ENCODE measurements at places on chromosomes 2 and 18.
A peak's percentile ranks its signal among the peaks of the same experiment; 100 is the strongest.

DNA sequence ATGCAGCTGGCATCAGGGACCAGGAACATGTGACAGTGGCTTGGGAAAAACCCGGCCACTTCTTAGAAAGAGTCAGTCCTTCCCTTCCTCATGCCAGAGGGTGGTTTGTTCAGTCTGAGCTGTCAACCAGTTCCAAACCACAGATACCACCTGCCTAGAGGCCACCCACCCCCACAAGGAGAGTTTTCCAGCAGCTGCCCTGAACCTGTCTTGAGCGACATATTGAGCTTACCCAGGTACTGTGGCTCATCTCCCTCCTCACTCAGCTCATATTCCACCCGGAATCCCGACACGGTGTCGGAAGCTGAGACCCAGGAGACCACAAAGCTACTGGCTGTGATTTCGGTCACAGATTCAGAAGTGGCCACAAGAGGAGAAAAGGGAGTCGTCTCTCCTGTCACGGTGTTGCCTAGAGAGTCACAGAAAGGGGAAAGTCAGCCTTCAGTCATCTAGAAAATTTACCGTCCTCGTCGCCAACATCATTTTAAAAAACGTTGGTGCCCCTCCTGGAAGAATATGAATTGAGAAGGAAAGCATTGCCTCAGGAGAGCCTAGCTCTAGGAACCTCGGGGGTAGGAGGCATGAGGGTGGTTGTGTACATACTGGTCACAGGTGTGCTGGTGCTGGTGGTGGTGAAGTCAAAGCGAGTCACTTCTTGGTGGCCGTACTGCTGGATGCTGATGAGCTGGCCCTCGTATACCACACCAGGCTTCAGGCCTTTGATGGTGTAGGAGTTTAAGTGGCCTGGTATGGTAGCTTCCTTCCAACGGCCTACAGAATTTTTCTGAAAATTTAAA, 26.3 kb downstream of the FN1 start:
- DNase-seq, result peak; percentile 72

- no peak for DNase-seq
Observed at GRCh38 chr2:58110765-58111164, 64.2 kb downstream of the VRK2 start.

DNA sequence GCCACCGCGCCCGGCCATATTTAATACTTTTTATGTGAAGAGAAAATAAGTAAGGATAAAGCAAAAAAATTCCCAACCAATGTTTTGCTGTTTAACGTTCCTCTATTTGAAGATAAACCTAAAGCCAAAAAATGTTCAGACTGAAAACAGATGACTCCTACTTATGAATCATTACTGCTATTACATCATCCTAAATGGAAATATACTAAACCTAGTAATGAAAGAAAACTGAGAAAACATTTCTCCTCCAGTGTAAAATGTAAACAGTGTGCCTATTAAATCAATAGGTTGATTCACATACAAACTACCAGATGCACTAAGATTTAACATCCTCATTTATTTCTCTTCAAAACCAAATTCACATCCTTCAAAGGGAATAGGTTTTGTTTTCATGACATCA, 43.5 kb downstream of the CWC22 start:
- no peak for DNase-seq

GRCh38 chr2:70939839-70940580, 4.3 kb downstream of the ATP6V1B1 start:
- no peak for DNase-seq

DNA sequence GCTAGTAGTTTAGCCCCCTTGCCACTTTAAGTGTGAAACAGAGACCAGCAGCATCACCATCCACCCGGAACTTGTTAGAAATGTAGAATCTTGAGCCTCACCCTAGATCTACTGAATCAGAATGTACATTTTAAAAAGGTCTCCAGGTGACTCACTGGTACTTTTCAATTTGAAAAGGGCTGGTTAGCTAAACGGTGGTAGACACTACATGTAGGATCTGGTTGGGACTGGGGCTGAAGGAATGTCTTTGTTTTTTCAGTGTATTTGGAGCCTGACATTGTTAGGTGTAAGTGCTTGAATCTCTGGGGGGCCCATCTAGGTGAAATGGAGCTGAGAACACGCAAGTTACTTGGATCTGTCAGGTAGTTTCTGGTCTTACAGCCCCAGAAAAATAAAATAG, 44.0 kb upstream of the XPO1 start:
- DNase-seq, result no peak

DNA sequence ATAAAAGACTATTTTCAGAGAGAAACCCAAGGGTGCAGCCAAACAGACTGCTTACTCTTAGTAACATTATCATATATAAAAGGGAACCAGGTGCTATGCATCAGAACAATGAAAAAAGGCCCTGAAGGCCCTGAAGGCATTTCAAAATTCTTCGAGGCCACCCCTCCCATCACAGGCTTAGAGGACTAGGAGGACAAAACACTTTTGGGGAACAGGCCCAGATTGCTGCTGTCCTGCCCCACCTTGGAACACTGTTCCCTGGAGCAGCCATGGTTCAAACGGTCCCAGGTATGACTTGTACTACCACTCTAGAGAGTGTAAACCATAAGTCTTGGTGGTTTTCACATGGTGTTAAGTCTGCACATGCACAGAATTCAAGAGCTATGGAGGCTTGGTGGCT, 2183.1 kb upstream of the CELF4 start:
- no peak for DNase-seq

GRCh38 chr2:229226382-229226781, 44.7 kb downstream of the PID1 start:
- DNase-seq, result no peak

- no peak for DNase-seq
Observed at GRCh38 chr2:220433131-220433530, 805.7 kb downstream of the SLC4A3 start.

- DNase-seq, result no peak
Observed at GRCh38 chr2:143680885-143681405, 551.7 kb downstream of the ARHGAP15 start.

DNA sequence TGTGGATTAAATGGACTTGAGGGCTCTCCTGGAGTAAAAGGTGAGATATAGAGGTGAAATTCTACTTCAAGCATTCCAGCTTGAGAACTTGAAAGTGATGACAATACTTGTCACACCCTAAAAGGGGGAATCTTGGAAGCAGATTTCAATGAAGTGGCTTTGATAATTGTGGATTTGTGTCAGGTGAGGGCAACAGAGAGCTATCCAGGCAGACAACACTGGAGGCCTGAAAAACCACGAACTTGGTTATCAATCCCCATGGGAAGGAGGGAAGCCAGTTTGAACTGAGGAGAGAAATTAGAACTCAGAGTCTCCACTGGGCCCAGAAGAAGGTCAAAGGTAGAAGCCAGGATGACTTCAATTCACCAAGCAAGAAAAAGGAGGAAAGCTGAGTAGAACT, 263.9 kb downstream of the FIGN start:
- DNase-seq, result no peak

DNA sequence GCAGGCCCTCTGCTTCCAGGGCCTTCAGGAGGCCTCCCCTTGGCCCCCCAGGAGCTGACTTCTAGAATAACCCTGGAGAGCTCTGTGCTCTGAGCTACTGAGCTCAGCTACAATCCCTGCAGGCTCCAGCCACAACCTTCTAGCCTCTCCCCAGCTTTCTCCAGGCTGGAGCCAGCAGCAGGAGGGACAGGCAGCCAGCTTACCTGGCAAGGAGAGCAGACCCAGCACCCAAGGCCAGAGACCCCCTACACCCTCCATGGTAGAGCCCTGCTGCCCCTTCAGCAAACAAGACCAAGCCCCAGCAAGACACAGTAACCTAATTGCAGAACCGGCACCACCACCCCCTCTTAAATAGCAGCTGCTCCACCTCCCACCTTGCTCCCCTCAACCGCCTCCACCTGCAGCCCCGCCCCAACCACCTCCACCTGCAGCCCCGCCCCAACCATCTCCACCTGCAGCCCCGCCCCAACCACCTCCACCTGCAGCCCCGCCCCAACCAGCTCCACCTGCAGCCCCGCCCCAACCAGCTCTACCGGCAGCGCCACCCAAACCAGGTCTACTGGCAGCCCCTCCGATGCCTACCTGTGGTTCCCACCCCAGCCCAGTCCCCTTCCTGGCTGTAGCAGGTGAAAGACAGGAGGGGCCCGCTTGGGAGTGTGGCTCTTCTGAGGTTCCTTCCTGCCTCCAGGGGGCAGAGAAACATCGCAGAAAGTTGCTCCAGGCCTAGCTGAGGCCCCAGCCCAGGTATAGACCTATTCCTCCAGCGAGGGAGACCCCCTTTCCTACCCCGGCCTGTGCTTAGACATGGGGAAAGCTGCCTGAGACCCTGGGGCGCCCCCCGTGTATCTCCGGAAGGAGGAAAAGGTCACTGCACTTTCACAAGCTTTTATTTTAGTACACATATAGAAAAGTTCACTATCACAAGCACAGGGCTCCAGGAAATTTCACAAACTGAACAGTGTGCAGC, at the start of gene ASTL:
Gene ASTL, minus strand, starts transcription at position 324 of the 967 bp plus-strand sequence. Its CDS starts 66 bp downstream, at position 258.
- DNase-seq, result peak; percentile 63

- DNase-seq, result no peak
Observed at GRCh38 chr18:58315041-58315440, 271.0 kb downstream of the NEDD4L start.

GRCh38 chr2:18603854-18604530, 14.6 kb upstream of the NT5C1B start:
- DNase-seq, result no peak

DNA sequence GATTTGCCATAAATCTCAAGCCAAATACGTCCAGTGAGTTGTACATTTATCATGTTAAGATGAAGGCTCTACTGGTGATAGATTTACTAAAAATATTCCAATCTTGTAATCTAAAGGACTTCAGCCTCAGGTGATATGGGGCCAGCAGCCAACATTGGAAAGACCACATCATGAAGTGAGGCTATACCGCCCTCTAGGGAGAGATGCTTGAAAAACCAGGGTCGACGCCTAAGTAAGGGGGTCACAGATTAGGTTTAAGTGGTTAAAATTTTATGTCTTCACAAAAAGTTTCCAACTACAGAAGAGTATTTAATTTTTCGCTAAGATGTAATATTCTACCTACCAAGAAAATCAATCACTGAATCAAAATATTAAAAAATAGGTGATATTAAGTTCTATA, 33.3 kb downstream of the DOCK10 start:
- peak; percentile 38 for DNase-seq

- no peak for DNase-seq
Observed at GRCh38 chr18:55406451-55406991, 181.5 kb downstream of the TCF4 start.

GRCh38 chr18:34742891-34743341, 32.8 kb downstream of the DTNA start:
- no peak for DNase-seq

GRCh38 chr2:153230977-153231376, 247.6 kb downstream of the RPRM start:
- no peak for DNase-seq

GRCh38 chr2:226446406-226447001, 353.1 kb downstream of the IRS1 start:
- no peak for DNase-seq

DNA sequence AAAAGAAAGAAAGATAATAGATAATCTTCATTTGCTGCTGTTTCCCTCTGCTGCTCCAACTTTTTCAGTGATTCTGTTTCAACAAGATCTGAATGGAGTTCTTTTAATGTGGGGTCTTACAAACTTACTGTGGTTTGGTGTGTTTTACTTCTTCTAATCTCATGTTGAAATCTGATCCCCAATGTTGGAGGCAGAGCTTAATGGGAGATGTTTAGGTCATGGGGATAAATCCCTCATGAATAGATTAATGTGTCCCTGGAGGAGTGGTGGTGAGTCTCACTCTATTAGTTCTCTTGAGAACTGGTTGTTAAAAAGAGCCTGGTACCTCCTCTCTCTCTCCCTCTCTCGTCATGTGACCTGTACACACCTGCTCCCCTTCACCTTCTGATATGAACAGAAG, 442.4 kb downstream of the EPHA4 start:
- no peak for DNase-seq

- no peak for DNase-seq
Observed at GRCh38 chr18:61854578-61855448, 38.0 kb downstream of the RNF152 start.

- no peak for DNase-seq
Observed at GRCh38 chr2:26432859-26433258, 31.1 kb downstream of the DRC1 start.

DNA sequence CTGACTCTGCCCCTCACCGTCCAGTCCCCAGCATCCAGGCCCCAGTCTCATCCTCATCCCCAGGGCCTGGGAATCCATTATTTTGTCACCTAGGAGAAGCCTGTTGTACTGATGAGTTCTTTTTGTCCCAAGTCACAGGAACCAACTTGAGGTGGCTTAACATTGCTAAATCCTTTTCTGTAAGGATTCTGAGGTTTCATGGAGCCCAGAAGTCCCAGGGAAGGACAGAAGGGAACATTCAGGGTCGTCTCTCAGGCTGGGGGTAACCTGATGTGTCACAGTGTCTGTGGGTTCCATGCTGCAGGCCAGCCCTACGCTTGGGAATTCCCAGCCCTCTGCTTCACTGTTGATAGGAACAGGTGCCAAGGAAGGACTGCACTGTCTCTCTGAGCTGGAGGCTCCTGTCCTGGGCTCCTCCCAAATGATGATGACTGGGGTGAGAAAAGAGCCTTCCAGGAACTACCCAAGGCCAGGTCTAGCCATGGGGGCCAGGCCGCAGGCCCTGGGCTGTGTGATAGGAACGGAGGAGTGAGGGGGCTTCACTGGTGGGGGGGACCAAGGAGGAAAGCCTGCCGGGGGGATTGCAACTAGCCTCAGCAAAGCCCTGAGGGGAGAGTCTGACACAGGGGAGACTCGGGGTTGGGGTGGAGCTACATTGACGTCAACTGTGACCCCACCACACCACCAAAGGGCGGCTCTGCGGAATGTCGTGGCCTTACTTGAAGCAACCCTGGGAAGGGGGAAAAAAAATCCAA, 145.7 kb downstream of the SMAD7 start:
- DNase-seq, result no peak

DNA sequence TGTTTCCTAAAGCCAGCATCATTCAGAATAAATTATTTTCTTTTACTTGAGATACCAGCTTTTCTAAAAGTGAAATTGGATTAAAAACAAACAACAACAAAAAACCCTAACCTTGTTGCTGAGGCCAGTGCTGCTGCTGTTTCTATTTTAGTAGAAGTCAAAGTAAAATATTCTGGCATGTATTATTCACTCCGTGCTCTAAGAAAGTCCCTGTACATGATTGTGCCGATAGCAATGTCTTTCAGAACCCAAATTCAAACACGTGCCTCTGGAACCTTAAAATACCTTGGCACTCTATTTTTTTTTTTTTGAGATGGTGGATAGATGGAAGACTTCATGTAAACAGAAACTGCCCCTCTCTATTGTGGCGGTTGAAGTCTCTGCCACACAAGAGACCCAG, 43.7 kb downstream of the TANC1 start:
- DNase-seq, result no peak

GRCh38 chr2:112821142-112821541, 15.4 kb downstream of the IL1B start:
- DNase-seq, result peak; percentile 86

DNA sequence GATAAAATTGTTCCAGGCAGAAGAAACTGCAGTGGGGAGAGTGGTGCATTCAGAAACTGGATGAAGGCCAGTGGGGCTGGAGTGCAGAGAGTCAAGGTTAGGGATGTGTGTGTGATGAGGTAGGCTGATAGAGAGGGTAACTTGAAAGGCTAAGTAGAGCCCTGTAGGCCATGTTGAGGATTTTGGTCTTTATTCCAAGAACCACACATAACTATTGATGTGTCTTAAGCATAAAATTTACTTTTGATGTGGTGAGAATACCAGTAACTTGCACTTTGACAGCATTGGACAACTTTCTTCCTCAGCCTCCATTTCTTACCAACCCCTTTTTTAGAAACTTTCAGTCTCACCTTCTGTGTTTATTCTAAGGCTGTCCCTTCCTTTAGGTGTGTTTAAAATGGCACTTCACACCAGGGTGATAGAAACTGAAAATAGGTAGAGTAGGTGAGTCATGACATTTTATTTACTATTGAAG, 22.6 kb downstream of the MTX2 start:
- peak; percentile 47 for DNase-seq

All from activated CD4-positive, alpha-beta T cell treated with anti-CD3 and anti-CD28 coated beads, Interleukin-2, Interleukin-6, amounts not matched to agents 100 ng/mL and 50 ng/mL, durations not matched to agents 16 hours and 8 hours (primary cell).